ENCODE measurements at places on chromosomes 2 and 18. TPM values are rescaled to one million over a fixed set of nuclear protein-coding genes. Genes with fewer than 3 reads are reported as not detected.

PDIA6 gene
- 90.4 TPM for total RNA-seq

FHL2 gene
- total RNA-seq, result 39.0 TPM

RGPD3 gene
- 0.04 TPM for total RNA-seq

UGT1A4 gene
- total RNA-seq, result 0.80 TPM

DNA sequence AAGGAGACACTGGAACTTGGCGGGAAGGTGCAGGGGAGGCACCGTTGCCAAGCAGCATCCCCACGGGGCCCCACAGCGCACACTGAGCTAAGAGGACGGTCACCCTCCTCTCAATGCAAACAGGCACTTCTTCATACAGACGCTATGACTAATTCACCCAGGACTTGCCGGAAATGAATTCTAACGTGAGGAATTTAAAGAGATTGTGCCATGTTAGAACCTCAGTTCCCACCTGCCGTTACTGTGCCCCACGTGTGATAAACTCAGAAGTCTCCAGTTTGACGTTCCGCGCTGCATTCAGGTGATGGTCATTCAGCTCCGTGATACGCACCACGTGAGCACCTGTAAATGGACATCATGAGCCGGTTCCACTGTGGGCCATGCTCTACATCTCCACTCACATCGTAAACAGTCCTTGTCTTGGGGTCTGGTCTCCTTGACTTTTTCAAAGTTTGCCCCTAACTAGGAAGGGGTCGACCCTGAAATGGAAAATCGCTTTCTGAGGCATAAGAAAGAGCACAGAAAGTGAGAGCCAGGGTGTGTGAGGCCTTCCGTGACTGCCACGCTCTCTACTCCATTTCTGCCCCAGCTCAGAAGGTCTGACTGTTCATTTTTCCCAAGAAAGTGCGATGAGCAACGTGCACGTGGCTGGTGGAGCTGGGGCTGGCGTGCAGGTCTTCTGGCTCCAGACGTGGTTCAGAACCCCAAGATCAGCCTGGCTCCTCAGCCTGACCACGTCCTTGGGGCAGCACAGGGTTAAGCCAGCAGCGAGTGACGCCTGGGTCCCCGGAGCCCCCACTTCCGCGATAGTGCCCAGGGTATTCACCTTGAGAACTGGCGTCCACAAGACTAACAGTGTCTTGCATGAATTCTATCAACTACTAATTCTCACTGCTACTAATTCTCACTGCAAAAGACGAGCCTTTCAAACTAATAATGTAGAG, 35.1 kb downstream of the TMEM18 start:
- no peak for ATAC-seq

GRCh38 chr2:83081826-83082690, 1377.0 kb downstream of the SUCLG1 start:
- ATAC-seq, result peak; percentile 36

GRCh38 chr2:24704692-24705091, 88.5 kb downstream of the PTRHD1 start:
- ATAC-seq, result no peak

GRCh38 chr18:80191264-80191663, 56.0 kb downstream of the PARD6G start:
- ATAC-seq, result no peak

- no peak for ATAC-seq
Measured at GRCh38 chr2:224395620-224396390, 6.1 kb downstream of the FAM124B start.

DNA sequence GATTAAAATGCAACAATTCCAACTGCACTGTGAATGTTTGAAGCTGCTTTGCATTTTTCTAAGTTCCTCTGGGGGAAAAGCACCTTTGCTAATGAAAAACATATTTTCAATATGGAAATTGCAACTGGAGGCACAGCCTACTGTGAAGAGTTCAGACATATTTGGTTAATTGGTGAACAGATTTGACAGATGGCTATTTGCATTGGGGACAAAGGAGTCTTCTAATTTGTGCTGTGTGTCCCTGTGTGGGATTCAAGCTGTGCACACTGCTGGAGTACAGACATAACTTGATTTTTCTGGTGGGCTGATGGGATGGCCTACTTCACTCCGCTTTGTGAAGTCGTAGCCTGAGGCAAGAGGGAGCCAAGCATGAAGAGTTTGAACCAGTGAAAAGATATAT, 40.7 kb upstream of the ARHGAP25 start:
- no peak for ATAC-seq

DNA sequence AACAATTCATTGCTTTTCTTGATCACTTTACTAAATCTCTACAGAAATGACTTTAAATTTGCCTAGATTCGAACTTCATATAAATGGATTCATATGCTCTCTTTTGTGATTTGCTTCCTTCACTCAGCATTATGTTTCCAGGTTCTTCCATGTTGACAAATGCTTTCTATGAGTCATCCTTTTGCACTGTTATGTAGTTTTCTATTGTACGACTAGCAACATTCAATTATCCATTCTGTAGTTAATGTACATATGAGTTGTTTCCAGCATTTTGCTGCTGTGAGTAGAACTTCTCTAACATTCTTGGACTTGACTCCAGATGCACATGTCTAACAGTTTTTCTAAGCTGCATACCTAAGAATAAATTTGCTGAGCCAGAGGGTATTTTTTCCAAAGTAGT, 66.5 kb upstream of the NEUROD1 start:
- no peak for ATAC-seq

- no peak for ATAC-seq
Measured at GRCh38 chr2:7004636-7005035, 87.4 kb downstream of the RNF144A start.

- no peak for ATAC-seq
Measured at GRCh38 chr2:118279005-118279404, 190.7 kb downstream of the INSIG2 start.

DNA sequence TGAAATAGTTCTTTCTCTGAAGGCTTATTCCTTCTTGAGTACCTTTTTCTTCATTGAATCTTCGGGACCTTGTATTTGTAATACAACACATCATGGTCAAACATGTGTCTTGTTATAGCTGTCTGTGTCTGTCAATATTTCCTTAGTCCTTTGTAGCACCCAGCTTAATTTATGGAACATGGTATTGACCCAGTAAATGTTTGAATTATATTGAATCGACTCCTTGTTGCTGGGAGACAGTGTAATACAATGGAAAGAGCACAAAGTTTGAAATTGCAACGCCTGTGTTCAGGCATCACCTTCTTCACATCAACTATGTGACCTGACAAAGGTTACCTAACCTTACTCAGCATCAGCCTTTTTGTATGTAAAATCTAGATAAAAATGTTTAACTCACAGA, 267.2 kb upstream of the CYRIA start:
- no peak for ATAC-seq

GRCh38 chr2:118668431-118669424, 178.7 kb downstream of the EN1 start:
- no peak for ATAC-seq

DNA sequence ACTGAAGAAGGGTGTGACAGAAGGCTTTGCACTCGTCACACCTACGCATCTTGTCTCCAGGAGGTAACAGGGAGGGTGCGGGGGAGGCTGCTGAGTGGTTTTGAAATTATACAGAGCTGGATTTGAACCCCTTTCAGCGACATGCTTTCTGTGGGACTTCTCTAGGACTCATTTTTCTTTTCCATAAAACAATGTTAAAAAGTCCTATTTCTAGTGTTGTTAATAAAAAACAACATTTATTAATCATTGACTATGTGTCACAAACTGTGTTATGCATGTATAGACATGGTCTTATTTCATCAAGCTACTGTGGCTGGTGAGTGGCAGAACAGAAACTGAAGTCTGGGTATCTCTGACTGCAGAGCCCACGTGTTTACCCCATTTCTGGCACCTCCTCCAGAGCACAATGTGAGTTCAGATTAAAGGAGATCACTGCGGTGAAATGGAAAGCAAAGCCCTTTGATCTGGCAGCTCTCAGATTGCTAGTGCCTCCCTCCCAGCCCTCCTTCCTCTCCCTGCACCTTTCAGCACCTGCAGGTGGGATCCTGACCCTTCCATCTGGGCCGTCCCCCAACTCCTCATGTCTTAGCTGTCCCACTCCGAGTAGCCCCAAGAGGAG, 315.5 kb upstream of the MYT1L start:
- peak; percentile 60 for ATAC-seq

DNA sequence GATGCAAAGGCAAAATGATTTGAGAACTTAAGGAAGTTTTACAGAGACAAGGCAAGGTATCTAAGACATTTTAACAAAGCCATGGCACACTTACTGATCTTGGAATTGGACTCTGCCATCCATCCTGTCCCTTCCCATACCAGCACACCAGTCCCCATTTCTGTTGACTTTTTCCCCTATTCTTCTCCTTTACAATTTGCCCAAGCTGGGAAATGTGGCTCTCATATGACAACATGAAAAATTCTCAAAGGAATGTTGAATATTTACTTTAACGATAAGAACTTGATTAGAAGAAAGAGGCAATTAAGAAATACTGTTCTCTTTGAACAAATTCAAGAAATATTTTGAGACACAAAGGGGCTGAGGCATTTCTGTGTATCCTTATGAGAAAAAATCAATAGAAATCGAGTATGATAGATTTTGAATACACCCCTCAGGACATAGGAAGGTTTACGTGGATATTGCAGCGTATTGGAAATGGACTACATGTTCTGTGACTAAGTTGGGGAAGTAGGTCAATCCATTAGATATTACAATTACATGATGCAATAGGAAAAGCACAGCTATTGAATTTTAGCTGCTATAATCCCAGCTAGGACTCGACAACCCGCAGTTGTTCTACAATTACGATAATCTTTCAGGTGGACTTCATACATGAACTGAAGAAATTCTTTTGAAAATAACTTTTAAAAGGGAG, 201.6 kb downstream of the TRIB2 start:
- no peak for ATAC-seq

- no peak for ATAC-seq
Measured at GRCh38 chr18:34342960-34343359, 118.2 kb upstream of the NOL4 start.

DNA sequence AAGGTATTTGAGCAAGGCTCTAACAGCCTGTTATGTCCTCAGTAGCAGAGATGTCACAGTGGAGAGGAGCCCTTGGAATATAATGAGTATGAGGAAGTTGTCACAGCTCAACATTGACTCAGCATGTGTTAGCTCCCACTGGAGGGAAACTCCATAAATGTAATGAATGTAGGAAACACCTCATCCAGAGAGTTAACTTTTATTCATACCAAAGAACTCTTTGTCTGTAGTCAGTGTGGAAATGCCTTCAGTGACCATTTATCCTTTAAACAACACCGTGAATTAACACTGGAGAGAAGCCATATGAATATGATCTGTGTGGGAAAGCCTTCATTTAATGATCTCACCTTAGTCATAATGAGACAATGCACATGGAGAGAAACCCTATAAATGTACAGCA, 59.7 kb downstream of the CYP1B1 start:
- ATAC-seq, result peak; percentile 51

- no peak for ATAC-seq
Measured at GRCh38 chr2:28233164-28233676, 159.4 kb upstream of the FOSL2 start.

DNA sequence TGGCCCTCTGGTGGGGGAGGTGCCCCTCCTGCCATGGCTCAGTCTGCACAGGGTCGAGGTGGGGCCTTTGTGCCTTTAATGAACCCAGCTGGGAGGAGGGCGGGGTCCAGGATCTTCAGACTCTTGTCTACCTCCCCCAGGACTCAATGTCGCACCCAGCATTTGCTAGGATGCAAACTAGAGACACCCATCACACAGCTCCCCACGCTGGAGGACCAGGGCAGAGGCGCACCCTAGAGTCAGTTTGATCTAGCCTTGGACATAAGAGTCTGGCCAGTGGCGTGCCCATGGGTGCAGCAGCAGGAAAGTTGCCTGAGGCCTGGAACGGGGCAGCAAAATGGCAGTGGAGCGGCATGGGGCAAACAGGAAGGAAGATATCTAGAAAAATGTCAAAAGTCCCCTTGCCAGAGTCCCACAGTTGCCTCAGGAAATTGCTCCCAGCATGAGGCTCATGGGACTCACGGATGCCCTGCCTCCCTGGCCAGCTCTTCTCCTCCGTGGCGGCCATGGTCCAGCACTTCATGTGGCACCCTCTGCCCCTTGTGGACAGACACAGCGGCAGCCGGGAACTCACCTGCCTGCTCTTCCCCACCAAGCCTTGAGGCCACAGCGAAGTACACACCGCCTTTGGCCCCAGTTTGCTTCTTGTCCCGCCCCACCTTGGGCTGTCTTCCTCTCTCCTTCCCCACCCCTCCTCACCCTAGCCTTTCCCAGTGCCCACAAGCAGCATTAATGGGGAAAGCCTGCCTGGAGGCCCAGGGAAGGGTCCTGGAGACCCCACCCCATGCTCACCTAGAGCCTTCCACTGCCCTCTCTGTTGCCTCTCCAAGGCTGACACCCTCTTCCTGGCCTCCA, 17.7 kb downstream of the SH2D6 start:
- ATAC-seq, result no peak

DNA sequence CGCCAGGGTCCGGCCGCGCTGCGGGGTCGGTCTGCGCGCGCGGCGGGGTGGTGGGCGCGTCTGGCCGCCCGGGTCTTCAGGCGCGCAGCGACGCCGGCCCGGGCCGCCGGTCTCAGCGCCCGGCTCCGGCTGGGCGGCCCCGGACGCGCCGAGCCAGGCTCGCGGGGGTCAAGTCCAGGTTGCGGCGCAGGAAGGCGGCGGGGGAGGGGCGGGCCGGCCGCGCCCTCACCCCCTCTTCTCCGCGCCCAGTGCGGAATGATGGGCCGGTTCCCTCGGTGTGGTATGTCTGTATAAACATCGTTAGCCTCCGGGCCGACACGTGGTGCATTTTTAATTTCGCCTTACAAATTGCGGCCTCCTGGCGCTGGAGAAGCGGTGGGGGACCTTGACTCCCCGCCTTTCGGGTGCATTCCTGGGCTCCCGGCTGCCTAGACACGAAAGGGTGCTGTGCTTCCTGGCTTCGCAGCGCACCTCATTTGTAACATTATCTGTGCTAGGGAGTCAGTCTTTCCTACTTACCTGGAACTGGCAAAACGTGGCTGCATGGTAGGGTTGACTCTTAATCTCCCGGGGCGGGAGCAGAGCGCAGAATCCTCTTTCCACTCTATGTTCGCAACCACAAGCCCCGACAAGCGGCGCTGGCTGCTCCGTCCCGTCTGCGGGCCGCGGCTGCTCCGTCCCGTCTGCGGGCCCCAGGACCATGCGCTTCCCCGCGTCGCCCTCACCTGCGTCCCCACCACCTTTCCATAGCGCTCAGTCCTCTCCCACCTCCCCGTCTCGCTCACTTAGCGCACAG, 69.0 kb downstream of the CTAGE1 start:
- ATAC-seq, result peak; percentile 80

DNA sequence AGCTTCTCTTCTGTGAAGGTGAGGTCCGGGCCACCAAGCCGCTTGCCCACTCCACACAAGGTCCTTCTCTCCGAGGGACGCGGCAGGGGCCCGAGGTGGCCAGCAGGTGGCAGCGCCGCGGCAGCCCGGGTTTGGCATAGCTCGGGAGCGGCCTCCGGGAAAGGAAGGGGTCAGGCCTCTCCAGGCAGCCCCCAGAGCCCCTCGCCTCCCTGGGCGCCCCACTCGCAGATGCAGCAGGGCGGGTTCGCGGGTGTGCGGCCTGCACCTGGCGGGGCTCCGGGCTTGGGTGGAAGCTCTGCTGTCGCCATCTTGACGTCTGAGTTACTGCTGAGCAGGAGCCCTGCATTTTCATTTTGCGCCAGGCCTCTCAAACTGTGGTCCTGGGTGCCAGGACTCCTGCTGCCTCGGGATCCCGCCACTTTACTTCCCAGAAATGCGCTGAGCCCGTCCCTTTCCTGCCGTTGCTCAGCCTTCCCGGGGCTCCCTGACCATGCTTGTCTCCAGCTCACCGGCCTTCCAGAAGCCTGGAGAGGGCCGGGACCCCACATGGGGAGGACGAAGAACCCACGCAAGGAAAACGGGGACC, 18.6 kb upstream of the NCL start:
- ATAC-seq, result peak; percentile 86

GRCh38 chr2:130819608-130820278, 17.0 kb upstream of the ARHGEF4 start:
- no peak for ATAC-seq
